ENCODE measurements at places on chromosomes 2 and 18.

DNA sequence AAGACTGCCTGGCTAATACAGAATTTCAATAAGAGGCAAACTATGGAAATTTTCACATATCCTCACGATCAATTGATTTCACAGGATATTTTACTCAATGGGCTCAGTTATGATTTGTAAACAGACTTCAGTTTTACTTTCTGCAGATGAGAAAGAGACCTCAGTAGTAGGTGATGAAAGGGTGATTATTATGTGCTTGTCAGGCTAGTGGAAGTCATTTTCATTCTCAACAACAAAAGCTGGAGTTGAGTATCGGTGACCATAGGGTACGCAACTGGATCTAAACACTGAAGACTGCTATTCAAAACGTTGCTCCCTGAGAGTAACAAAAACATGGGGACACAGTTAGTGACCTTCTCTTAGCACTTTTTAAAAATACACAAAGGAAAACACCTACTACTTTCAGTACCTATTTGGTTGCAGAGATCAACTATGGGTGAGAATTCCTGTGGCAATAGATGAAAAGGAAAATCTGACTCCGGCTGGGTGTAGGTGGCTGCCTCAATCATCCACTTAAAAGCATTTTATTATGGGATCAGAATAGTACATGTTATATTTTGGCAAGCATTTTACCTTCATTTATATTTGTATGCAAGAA is 126.2 kb upstream of the VRK2 start:
- no peak for DNase-seq

DNA sequence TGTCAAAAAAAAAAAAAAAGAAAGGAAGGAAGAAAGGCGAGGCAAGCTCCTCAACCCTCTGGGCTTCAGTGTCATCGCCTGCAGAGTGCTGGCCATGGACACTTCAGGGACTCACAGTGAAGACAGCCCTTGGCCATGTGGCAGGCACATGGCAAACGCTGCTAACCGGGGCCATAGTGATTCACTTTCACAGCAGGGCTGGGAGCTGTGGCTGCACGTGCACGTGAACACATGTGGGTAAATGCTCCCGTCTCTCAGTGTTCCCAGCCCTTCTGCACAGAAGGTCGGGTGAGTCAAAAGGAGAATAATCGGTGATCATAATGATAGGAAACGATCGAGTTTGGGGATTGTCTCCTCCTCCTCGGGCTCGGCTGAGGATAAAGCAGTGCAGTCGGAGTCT is 46.1 kb upstream of the UBE2F start:
- no peak for DNase-seq

- no peak for DNase-seq
These were observed 195.0 kb downstream of the GCA start for GRCh38 chr2:162538967-162539366.

GRCh38 chr2:177344316-177344715 is 48.3 kb upstream of the AGPS start:
- DNase-seq: no peak

GRCh38 chr18:56709463-56709862 is 58.3 kb downstream of the WDR7 start:
- DNase-seq: no peak

GRCh38 chr2:231334179-231334930 is 61.2 kb upstream of the B3GNT7 start:
- DNase-seq: no peak

DNA sequence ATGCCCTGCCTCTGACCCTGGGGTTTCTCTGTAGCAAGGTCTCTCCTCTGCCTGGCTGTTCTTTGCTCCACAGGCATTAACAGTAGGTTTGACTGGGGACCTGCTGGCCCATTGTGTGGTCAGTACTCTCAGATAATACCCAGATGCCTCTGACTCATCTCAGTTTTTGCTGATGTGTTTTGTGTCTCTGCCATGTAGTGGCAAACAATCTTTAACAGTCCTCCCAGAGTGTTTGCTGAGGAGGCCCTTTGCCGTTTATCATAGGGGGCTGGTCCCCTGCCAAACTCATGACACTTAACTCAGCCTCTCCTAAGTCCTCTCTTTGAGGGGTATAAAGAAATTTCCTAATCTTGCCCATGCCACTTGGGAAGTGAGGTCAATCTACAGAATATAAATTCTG is 793.7 kb upstream of the FANCL start:
- no peak for DNase-seq

GRCh38 chr2:8574196-8575037 is 107.4 kb upstream of the ID2 start:
- DNase-seq: no peak

DNA sequence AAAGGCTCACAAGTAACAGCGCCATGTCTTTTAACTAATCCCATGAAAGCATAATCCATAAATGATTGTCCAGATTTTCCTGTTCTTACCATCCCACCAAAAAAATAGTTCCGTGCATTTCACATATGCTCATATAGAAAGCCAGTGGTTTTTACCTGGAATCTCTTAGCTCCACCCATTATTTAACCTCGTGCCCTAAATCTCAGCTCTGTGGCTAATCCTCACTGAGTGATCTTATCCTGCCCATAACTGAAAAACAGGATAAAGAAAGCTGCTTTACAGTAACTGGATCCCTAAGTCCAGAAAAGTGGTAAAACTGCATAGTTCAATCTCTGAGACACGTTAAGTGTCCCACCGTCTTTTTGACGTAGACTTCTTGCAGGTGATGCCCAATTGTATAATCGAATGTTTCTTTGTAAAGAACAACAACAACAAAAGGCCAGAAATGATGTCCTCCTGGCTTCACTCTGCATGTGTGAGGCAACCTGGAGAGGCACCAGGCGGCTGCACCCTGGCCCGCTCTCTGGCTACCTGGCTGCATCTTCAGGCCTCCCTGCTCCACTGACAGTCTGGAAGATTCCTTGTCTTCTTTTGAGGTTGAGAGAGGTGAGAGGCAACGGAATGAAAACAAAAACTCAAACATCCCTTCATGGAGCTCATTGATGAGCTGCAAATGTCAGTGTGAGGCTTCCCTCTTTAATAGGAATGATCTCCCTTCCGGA is 38.6 kb downstream of the FEZ2 start:
- DNase-seq: no peak

GRCh38 chr2:164593541-164593940 is 27.7 kb downstream of the GRB14 start:
- no peak for DNase-seq

DNA sequence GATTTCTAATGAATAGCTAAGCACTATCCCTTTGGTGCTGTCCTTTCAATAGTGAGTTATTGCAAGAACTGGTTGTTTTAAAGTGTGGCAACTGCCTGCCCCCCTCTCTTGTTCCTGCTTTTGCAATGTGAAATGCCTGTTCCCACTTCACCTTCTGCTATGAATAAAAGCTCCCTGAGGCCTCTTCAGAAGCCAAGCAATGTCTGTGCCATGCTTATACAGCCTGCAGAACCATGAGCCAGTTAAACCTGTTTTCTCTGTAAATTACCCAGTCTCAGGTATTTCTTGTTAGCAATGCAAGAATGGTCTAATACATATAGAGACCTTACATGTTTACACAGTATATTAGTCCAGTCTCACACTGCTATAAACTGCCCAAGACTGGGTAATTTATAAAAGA is 15.0 kb upstream of the METTL21A start:
- DNase-seq: no peak

GRCh38 chr2:152251811-152252210 is 76.2 kb upstream of the STAM2 start:
- DNase-seq: no peak

GRCh38 chr18:57819671-57820460 is 16.8 kb upstream of the ATP8B1 start:
- no peak for DNase-seq

GRCh38 chr2:48733067-48733503 is 22.4 kb downstream of the LHCGR start:
- DNase-seq: no peak
